Stimulated activated CD4-positive, alpha-beta T cell treated with anti-CD3 and anti-CD28 coated beads, Interleukin-12 subunit alpha, Interleukin-12 subunit beta, amount 100 ng/mL, for 24 hours (primary cell): ENCODE measurements at places on chromosomes 16 and 17.

- DNase-seq: no peak
These were observed 14.2 kb downstream of the ATP6V0A1 start for GRCh38 chr17:42472709-42473521.

- DNase-seq: no peak
These were observed 196.1 kb downstream of the NTN1 start for GRCh38 chr17:9217151-9218056.

DNA sequence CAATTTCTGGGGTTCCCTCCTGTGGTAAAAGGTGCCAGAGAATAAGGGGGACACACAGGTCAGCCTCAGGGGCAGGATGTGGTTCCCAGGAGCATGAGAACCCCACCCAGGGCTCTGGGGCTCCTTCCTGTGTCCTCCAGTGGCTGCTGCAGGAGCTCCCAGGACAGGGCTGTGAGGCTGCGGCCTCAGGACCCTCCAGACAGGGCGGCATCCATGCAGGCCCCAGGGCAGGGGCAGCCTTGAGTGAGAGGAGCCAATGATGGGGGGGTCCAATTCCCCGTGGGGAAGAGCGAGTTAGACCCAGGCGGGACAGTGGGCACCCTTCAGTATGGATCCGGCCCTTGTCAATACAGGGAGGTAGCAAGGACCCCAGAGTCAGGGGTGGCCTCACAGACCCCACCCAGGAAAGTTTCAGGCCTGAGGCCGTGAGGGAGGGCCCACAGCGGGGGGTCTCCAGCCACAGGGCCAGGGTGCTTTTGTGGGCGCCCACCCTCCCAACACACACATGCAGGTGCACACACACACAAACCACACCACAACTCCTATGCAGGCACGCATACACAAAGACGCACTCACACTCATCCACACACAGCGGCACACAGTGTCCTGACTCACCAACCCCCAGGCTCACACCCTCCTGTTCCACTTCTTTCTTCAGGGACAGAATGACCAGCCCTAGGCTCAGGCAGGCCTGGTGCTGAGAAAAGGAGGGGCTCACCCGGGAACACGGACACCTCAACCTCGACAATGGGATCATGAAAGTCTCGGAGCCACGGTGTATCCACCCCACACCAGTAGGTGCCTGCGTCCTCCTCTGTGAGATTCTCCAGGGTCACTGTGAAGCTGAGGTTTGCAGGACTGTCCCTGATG, 1.8 kb downstream of the CD300C start:
- DNase-seq: no peak

- peak; percentile 44 for DNase-seq
These were observed 23.6 kb upstream of the ABR start for GRCh38 chr17:1203111-1203966.

DNA sequence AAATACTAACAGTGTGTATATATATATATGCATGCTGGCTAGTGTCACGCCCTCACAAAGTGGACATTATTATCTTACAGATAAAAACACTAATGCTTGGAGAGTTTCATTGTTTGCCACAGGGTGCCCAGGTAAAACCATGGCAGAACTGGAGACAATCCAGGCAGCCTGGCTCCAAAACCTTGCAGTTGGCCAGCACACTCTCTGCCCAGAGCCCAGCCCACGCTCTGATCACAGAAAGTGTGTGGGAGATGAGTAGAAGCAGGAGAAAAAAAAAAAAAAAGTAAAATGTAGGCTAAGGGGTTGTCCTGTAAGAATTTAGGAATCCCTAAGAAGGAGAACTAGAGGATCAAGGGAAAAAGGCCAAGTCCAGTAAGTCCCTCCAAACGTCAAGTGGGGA, 538.0 kb downstream of the CDH13 start:
- DNase-seq: no peak

- no peak for DNase-seq
These were observed 11.0 kb downstream of the CD300A start for GRCh38 chr17:74477411-74477810.

GRCh38 chr17:78387977-78388941, 9.8 kb downstream of the PGS1 start:
- no peak for DNase-seq

DNA sequence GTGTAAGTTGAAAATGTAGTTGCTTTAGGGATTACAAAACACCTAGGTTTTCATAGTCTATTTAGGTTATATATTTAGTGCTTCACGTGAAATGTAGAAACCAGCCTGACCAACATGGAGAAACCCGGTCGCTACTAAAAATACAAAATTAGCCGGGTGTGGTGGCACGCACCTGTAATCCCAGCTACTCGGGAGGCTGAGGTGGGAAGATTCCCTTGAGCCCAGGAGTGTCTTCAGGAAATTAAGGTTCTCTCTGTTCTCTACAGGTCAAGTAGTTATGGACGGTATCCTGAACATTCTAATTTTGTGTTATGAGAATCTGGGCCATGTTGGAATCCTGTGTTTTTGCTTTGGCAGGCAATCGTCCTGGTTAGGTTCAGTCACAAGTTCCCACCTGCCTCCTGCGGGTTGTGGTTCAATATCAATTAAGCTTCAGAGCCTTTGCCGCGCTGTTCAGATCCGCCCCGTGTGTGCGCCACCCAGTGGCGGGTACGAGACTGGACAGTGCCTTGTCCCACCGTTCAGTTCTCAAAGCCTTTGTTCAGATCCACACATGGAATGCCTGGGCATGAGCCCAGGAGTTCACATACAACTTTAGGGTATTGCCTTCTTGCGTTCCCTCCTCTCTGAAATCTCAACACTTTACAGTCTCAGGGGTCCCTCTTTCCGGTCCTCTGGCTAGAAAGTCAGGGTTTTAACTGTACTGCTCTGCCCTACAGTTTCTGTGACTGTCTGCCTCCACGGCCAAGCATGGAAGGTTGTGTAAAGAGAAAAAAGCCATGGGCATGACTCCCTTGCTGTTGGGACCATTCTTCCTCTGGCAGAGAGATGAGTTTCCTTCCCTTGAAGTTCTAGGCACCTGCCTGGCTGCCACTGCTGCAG, 41.7 kb downstream of the HEATR6 start:
- peak; percentile 40 for DNase-seq

- DNase-seq: no peak
These were observed 8.0 kb upstream of the SLC6A2 start for GRCh38 chr16:55647798-55648197.

GRCh38 chr17:5127910-5128309, 12.1 kb downstream of the USP6 start:
- no peak for DNase-seq

GRCh38 chr16:22373662-22374310, 633 bp downstream of the CDR2 start:
- no peak for DNase-seq

DNA sequence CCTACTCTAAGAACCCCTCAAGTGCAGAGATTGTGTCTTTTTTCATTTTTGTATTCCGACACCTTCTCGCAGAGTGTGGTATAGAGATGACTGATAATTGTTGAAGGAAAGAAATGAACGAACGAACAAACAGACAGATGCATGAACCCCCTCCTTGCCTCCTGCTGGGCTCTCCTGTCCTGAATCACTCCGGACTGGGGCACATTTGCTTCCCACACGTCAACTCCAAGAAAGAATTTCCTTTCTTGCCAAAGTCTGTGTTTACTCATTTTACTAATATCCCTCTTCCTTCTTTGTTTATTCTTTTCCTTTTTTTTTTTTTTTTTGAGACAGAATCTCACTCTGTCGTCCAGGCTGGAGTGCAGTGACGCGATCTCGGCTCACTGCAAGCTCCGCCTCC, 37.5 kb upstream of the BHLHA9 start:
- DNase-seq: no peak

GRCh38 chr17:66348584-66349165, 46.3 kb downstream of the PRKCA start:
- peak; percentile 24 for DNase-seq

GRCh38 chr16:89936981-89937380, 11.6 kb upstream of the DEF8 start:
- DNase-seq: no peak

DNA sequence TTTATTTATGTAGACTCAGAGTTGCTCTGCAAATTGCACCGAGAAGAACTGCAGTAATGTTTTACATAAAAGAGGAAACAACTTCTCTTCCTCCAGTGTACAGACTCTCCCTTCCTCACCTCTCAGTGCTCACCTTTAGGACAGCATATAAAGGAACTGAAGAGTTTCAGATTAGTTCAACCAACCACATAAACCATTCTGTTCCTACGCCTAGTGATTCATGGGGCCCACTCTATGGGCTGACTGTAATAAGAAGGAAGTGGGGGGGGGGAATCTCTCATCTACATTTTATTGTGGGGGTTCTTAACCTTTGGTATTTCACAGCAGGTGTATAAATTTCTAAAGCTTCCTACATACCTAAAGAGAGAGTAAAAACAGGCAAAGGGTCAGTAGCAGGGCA, 18.3 kb downstream of the ZSWIM7 start:
- DNase-seq: no peak

DNA sequence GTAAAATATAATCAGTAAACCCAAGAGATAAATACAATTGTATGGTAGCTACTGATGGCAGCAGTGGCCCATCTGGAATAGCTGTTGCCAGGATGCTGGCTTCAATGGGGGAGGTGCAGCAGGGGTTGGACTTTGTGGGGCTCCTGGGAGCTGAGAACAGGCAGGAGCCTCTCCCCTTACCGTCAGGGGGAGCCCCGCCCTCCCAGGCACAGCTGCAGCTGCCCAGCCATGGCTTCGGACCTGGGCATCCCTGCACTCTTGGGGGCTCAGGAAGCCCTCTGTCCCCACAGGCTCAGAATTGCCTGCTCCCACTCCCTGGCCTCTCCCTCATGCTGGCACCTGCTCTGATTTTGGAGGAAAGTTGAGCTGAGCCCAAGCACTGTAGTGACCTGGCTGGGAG, 741.1 kb downstream of the CDH11 start:
- no peak for DNase-seq

- no peak for DNase-seq
These were observed 443.6 kb downstream of the WWOX start for GRCh38 chr16:78543023-78543422.

DNA sequence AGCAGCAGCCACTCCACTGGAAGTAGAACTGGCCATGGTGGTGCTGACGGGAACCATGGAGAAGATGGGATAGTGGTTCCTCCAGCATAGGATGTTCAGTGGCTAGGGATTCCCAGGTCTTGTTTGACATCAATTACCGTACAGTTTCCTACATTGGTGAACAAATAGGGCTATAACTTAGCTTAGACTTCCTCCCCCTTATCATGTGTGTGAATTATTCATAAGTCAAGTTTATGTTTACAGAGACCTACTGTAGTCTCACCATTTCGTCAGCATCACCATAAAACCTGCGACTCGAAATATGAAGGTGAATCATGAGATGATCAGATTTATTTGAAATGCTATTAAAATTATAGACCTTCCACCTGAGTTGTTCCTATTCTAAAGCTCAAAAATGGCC, 1.2 kb downstream of the KRTAP2-3 start:
- DNase-seq: no peak

- DNase-seq: no peak
These were observed 79.7 kb upstream of the BRD7 start for GRCh38 chr16:50448522-50448921.

GRCh38 chr17:72116661-72117521, 3.9 kb upstream of the SOX9 start:
- DNase-seq: no peak
